ENCODE measurements at places on chromosomes 6 and 20.

GRCh38 chr6:133767357-133767970 is 121.4 kb upstream of the TCF21 start:
- no peak for DNase-seq

- DNase-seq: no peak
Observed at GRCh38 chr6:38080360-38080759, 260.8 kb downstream of the ZFAND3 start.

- peak; percentile 95 for DNase-seq
Observed at GRCh38 chr6:144150710-144151657, 667 bp downstream of the STX11 start.

GRCh38 chr6:155452576-155452975 is 3.1 kb downstream of the NOX3 start:
- DNase-seq: no peak

- peak; percentile 7 for DNase-seq
Observed at GRCh38 chr6:64520050-64520449, 884.4 kb downstream of the PHF3 start.

DNA sequence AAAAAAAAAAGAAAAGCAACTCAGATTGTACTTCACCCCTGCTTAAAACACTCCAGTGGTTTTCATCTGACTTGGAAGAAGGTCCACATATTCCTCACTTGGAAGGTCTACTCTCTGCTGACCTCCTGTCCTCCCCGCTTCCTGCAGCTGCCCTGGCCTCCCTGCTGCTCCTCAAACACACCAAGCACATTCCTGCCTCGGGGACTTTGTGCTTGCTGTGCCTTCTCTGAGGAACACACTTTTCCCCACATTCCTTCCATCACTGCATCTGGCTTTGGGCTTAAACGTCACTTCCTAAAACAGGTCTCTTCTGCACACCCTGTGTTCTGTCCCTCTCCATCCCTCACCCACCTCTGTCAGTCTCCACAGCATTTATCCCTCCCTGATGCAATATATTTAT is 4.9 kb upstream of the PDYN start:
- DNase-seq: no peak

GRCh38 chr6:115735610-115736009 is 325.1 kb downstream of the FRK start:
- DNase-seq: no peak

DNA sequence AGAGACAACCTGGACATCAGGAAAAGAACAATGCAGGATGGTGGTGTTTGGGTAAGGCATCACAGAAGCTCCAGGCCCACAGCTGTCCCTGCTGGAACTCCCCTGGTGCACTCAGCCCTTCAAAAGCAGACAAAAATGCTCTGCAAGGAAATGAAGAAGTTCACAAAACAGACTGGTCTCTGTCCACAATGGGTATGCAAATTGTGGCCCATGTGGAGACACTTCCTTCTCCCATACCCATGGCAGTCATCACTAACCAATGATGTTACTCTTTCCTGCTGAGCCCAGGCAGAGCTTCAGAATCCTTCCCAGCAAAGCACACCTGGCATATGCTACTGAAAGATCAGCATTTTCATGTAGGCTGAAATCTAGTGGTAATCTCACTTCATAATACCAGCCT is 42.6 kb upstream of the PXDC1 start:
- no peak for DNase-seq

GRCh38 chr6:30350524-30350923 is 5.6 kb downstream of the RPP21 start:
- peak; percentile 64 for DNase-seq

DNA sequence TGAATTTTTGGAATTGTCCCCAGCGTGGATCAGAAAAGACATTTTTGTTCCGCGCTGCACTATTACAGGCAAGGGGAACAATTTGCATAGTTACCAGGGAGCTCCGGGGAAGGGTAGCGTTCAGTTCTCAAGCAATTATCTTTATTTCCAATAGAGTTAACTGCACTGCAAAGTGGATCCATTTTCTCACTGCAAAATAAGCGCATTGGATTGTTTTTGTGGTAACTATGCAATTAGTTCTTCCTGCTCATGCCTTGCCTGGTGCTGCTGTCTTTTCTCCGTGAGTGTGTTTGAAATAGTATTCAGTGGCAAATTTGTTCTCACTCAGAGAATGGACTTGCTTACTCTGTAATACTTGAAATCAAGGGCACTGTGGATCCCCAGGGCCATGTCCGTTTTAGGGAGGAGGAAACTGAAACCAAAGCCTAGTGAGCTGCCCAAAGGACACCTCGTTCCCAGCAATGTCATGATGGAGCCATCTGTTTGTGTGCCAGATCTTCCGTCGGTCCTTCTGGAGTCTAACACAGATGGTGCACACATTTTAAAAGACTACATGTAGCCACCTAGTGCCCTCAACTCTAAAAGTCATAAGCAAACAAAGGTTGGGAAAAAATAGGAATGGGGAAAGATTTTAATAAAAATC is 7.4 kb upstream of the PCK1 start:
- DNase-seq: no peak

DNA sequence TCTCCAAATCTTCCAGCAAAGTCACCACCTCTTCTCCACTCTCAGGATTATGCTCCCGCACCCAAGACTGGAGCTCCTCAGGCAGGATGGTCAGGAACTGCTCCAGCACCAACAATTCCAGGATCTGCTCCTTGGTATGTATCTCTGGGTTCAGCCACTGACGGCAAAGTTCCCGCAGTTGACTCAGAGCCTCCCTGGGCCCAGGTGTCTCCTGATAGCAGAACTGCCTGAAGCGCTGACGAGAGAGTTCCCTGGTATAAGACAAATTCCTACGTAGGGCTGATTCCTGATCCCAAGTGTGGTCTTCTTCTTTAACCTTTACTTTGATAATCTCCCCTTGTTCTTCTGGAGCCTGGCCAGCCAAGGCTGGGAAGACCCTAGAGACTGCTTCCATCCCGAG is 60.6 kb downstream of the GPX5 start:
- DNase-seq: no peak

DNA sequence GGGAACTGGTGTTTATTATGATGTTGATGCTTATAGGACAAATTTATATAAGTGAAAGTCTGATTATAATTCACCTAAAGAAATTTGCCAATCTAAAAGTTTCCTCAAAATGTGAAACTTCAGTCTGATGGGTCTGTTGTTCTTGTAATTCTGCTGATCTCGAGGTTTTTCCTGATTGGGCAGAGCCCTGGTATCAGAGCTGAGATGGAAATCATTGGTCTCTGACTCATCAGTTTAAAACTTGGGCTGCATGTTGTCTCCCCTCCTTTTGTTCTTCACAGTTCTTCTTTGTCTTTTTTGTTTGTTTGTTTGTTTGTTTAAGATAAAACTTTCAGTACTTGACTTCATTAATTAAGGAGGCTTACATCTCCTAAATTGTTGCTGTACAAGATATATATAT is 5.9 kb downstream of the SMAP1 start:
- DNase-seq: peak; percentile 19

DNA sequence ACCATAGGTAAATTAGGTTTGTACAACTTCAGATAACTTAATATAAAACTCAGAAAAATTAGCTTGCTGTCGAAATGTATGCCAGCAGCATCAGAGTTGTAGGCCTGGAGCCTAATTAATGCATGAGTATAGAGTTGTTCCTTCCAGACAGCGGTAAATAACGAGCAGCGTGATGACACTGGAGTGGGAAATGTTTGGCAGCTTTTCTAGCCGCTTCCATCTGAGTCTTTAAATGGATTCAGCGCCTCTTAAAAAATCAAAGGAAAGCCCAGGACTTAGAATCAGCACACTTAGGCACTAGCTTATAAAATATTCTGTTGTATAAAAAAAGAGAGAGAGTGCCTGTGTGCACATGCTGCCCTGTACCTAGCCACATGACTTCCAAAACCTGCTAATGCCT is 43.7 kb upstream of the SYNJ2 start:
- DNase-seq: no peak

DNA sequence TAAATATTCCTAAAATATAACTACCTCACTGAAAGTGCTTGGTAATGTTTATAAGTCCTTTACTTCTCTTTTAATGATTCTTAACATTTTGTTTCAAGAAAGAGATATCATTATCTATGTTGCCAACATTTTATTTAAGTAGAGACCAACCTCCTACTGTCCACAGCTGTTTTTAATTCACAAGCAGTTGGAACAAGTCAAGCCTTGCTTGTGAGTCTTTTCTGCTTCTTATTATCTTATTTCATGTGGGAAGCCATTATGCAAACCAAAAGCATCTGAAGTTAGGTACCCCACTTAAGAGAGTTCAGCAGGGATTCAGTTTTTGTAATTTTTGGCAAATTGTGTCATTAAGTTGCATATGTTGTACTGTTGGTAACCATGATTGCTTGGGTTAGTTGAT is 1714.5 kb downstream of the GRIK2 start:
- DNase-seq: no peak

GRCh38 chr6:18579869-18580268 is 192.7 kb downstream of the RNF144B start:
- DNase-seq: no peak

DNA sequence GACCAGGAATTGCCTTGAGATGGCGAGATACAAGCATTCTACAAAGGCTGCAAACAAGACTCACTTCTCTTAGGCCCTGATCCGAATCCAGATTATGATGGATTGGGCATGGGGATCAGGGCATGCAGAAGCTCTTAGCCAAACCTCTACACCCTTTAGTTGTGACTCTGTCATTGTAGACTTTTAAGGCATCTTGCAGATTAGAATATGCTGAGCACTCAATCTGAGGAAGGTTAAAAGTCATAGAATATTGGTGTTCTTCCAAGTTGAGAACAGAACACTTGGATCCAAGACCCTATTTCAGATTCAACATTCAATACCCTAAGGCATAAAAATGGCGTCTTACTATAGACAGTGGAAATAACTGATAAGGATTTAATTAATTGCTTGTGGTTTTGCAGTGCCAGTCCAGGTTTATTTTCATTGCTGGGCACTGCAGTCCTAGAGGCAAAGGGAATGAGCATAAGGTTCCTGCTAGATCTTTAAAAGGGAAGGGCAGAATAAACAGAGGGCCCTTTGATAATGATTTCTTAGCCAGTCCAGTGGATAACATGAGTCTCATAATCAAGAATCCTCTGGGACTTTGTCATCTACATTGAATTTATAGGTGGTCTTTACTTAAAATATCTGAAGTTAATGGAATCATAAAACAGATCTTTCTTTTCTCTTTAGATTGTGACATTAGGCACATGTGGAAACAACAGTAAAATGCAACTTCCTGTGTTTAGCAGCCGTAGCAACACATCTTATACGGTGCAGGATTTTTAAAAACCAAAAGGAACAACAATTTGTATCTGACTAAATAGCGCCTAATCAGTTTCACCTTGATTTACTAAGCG is 17.6 kb downstream of the PHACTR2 start:
- no peak for DNase-seq

DNA sequence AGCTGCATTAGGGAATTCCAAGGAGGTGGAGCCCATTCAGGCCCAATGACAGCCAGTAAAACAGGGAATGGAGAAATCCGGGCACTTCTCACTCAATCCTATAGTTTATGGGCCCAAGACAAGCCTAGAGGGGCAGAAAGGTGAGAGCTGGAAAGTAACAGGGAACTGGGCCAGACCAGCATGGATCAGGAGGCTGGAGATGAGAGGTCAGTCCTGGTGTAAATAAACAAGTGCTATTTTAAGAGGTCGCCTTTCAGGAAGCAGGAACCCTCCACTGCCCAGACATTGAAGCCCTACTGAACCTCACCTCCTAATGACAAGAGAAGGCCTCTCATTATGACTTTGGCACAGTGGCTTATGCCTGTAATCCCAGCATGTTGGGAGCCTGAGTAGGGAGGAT is 57.2 kb upstream of the TGM3 start:
- no peak for DNase-seq

- no peak for DNase-seq
Observed at GRCh38 chr6:133070410-133071043, 170.6 kb upstream of the EYA4 start.

GRCh38 chr20:47581090-47581489 is 79.4 kb downstream of the NCOA3 start:
- no peak for DNase-seq

DNA sequence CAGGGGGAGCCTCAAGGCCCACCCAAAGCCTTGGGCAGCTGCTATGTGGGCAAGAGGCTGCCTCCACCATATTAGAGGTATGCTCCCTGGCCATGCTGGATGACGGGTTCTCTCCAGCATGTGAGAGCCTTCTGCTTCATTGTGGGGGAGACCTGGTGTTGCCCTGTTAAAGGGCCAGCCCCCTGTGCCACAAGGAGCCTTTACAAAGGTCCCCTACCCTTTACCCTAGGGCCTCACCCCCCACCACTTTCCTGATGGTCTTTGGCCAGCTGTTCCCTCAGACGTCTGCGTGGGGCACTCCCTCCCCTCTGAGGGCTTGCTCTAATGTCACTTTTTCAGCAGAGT is 5.2 kb downstream of the ADIG start:
- DNase-seq: no peak

GRCh38 chr6:107716688-107717089 is 107.4 kb downstream of the SCML4 start:
- DNase-seq: peak; percentile 92

- no peak for DNase-seq
Observed at GRCh38 chr6:158708239-158708638, 58.4 kb downstream of the SYTL3 start.

DNA sequence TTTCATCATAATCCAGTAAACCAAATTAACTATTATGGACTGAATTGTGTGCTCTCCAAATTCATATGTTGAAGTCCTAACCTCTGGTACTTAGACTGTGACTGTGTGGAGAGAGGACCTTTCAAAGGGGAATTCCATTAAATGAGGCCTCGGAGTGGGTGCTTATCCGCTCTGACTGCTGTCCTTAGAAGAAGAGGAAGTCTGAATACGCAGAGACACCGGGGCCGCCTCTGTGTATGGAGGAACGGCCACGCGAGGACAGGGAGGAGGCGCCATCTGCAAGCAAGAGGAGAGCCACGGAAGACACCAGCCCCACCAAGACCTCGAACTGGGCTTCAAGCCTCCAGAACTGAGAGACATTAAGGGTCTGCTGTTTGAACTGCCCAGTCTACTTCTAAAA is 35.6 kb upstream of the RPS6KA2 start:
- no peak for DNase-seq

- DNase-seq: no peak
Observed at GRCh38 chr6:52509281-52510212, 67.3 kb downstream of the TRAM2 start.

GRCh38 chr6:36979347-36979742 is 6.7 kb downstream of the MTCH1 start:
- DNase-seq: peak; percentile 28

GRCh38 chr6:118562959-118563358 is 14.9 kb downstream of the PLN start:
- DNase-seq: no peak

DNA sequence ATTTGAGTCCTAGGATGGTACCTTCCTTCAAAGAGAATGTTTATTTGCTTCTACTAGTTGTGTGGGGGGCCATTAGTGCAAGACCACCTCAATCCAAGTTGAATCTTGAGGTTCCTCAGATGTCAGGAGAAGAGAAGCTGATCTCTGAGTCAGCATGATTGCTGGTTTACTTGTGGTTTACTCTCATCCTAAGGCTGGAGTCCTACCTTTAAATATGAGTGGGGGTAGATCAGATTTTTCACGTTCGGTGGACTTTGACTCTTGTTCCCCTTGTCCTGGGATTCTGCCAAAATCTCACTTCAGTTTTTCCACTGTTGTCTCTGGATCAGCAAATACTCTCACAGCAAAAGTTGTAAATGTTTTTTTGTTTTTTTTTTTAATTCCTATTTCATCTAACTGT is 84.6 kb upstream of the F13A1 start:
- DNase-seq: no peak

GRCh38 chr6:31827286-31828079 is at the start of gene HSPA1B:
TSS of gene HSPA1B (plus strand) at chr6:31827738. CDS start at chr6:31827951, 213 bp downstream.
- DNase-seq: peak; percentile 99

- no peak for DNase-seq
Observed at GRCh38 chr6:41174610-41175009, 11.7 kb upstream of the TREM2 start.
